Activated CD8-positive, alpha-beta T cell treated with anti-CD3 and anti-CD28 coated beads, Interleukin-2, amount 10 ng/mL, durations not matched to agents 7 days and 5 days (primary cell): ENCODE measurements at places on chromosomes 11 and 22. TPM values are rescaled to one million over a fixed set of nuclear protein-coding genes. Genes with fewer than 3 reads are reported as not detected.

Gene BDNF
- total RNA-seq, result not detected

Gene REXO2
- total RNA-seq, result 56.6 TPM

Gene IFITM2
- 2,304 TPM for total RNA-seq

Gene MS4A3
- not detected for total RNA-seq

Gene ASPHD2
- 10.0 TPM for total RNA-seq

Gene NFRKB
- total RNA-seq, result 32.5 TPM

Gene HOATZ
- not detected for total RNA-seq

- DNase-seq, result no peak
Observed at GRCh38 chr11:88259431-88259830, 78.1 kb downstream of the CTSC start.

- no peak for DNase-seq
Observed at GRCh38 chr11:77400775-77401449, 73.0 kb downstream of the PAK1 start.

- DNase-seq, result no peak
Observed at GRCh38 chr22:50032109-50032871, 19.7 kb upstream of the IL17REL start.

GRCh38 chr11:47060807-47061206 lies 115.9 kb downstream of the ARFGAP2 start:
- no peak for DNase-seq

- no peak for DNase-seq
Observed at GRCh38 chr11:73838443-73839122, 38.1 kb downstream of the COA4 start.

DNA sequence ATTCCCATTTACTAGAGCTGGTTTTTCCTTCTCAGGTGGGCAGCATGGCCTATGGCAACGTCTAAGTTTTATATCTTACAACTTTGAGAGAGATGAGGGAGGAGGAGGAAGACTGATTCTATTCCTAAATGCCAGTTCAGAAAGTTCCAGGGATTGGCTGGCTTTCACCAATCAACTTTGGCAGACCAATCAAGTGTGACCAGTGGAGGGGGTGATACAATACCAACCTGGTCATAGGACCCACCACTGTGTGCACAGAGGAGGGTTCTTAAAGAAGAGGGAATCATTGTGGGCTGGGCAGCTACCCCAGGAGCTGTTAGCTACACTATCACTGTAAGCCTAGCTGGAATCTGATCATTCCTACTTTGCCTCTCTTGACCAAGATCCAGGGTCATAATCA lies 8.1 kb downstream of the DIXDC1 start:
- DNase-seq, result no peak

- peak; percentile 60 for DNase-seq
Observed at GRCh38 chr11:30196400-30197206, 34.2 kb upstream of the FSHB start.

DNA sequence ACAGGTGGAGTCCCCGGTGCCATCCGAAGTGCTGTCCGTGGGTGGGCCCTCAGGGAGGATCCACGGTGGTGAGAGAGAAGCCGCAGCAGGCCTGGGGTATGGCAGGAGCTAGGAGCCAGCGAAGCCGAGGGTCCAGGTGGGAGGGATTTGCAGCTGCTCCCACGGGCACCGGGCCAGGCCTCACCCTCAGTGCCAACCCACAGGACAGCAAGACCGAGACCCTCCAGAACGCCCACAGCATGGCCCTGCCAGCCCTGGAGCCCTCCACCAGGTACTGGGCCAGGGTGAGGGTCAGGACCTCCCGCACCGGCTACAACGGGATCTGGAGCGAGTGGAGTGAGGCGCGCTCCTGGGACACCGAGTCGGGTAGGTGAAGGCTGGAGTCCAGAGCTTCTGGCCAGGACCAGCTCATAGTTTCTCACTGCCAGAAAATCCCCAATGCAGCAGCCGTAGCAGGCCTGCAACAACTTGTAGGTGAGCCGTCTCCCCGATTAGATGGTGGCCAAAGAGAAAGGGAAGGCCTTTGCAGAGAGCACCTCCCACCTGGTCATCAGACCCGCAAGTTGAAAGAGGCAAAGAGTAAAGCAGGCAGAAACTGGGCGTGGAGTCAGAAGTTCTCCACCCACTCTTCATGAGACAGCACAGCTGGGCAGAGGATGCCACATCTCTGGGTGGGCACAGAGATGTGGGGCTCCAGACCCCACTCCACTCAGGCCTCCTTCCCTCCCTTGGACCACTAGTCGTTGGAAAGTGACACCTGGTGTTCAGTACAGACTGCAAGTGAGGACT lies 20.4 kb downstream of the CSF2RB start:
- DNase-seq, result no peak

- DNase-seq, result no peak
Observed at GRCh38 chr11:6895010-6895409, 2.7 kb upstream of the OR2D2 start.

DNA sequence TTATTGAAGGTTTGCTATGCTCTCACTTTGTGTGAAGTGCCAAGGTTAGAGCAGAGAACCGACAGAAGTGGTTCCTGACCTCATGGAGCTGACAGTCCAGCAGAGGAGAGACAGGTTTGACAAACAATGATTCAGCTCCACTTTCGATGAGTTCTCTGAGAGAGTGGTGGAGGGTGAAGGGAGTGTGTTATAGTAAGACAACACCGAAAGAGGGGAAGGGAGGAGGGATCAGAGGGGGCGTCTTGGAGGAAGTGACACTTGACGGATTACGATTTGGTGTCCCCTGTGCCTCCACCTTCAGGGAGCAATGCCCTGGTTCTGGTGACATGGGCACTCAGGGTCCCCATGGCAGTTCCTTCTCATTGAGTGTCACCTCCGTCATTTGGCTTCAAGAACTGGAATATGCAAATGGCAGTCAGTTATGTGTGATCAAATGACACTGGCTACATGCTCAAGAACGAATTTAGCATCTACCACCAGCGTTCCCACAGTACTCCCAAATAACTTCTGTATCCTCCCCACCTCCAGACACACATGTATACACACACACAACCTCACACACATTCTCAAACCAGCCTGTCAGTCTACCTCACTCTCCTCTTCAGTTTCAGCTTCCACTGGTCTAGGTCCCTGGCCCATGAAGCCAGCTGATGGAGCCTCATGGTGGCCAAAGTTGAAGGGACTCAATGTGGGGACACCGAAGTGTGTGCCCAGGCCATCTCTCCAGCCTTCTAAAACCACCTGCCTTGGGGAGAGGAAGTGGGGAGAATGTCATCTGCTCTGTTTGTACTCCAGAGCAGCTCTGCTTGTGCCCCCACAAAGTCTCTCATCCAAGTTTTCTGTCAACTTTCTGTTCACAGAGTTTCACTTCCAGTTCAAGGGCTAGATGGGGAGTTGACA lies 31.4 kb upstream of the NUP160 start:
- no peak for DNase-seq

GRCh38 chr22:20247010-20247505 lies 21.1 kb downstream of the RTN4R start:
- no peak for DNase-seq

DNA sequence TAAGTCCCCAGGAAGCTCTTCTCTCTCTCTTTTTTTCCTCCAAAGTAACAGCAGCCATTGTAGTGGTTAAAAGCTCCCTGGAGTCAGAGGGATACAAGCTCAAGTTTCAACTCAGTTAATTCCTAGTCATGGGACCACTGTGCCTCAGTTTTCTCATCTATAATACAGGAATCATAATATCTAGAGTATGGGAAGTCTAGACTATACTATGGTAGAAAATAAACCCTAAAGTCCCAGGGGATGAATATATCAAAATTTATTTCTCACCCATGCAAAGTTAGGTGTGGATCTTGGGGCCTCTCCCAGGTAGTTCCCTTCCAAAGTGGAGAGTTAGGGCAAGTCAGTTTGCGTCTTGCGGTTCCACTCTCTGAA lies 33.7 kb downstream of the C11orf58 start:
- no peak for DNase-seq

DNA sequence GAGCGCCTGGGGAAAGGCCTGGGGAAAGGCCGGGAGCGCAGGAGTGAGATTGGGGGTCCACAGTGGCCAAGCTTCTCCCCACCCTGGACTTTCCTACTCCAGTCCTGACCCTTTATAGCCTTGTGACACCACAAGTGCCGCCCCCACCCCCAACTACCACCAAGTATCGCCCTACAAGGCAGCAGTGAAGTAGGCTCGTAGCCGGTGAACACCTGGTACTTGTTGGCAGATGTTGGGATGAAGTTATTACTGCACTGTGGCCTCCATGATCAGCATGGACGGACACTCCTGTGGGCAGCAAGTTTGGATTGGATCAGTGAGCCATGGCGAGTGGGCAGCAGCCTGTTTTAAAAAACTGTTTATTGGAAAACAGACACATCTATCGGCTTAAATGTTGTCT lies 45.0 kb downstream of the EIF3F start:
- DNase-seq, result peak; percentile 15

- DNase-seq, result no peak
Observed at GRCh38 chr11:93155738-93156137, 42.1 kb downstream of the SLC36A4 start.

DNA sequence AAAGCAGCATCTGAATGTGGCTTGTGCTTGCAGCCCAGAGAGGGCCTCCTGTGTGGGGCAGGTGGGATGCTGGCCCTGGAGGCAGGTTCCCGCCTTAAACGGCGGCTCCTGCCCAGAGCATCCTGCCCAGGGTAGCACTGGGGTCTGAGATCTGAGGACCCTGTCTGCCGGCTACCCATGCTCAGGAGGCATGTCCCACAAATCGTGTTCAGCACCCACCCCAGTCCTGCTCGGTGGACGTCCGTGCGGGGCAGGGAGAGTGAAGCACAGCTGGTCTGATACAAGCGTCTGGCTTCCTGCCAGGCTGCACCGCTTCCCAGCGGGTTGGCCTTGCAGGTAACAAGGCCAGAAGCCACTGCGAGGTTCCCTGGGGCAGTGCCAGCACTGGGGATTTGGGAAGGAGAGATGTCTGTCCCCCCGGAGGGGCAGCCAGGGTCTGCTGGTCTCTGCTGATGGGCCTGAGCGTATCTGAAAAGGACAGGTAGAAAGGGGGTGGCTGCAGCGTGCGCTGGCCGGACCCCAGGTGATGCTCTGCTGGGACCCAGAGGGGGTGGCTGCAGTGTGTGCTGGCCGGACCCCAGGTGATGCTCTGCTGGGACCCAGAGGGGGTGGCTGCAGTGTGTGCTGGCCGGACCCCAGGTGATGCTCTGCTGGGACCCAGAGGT lies 3.6 kb downstream of the TRABD start:
- no peak for DNase-seq

- no peak for DNase-seq
Observed at GRCh38 chr11:100923555-100923954, 206.1 kb downstream of the PGR start.

DNA sequence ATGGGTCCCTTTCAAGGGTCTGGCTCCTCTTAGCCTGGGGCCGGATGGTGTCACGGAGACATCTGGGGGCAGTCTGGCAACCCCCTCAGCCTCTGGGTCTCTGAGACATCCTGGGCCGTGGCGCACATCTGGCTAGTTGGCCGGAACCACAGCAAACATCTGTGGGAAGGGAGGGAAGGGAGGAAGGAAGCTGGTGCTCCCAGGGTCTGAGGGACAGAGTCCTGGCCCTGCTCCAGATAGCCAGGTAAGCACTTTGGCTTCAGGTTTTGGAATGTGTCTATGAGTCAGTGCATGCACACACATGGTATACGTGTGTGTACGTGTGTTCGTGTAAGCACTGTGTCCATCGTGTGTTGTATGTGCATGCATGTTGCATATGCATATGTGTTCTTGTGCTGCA lies 225.1 kb downstream of the MN1 start:
- no peak for DNase-seq

DNA sequence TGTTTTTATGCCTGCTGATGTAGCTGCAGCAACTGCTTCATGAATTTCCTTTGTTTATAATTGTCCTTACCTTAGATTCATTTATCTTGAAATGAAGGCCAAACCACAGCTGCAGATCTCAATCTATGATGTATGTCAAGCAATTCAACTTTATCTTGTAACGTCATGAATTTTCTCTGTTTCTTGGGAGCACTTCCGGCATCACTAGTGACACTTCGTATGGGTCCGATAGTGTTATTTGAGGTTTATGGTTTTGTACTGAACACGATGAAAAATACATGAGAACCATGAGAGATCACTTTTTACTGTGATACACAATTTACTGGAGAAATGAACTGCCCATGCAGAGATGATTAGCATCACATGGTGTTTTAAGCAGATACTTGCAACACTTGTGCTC lies 98.5 kb downstream of the CSTPP1 start:
- DNase-seq, result no peak
